ENCODE measurements at places on chromosomes 5 and 9. TPM values are rescaled to one million over a fixed set of nuclear protein-coding genes. Genes with fewer than 3 reads are reported as not detected.

AMBP gene
- total RNA-seq, result not detected

IL4 gene
- total RNA-seq, result not detected

DAP gene
- total RNA-seq, result 231 TPM

GLRA1 gene
- not detected for total RNA-seq

PCA3 gene
- 0.62 TPM for total RNA-seq

INSL4 gene
- total RNA-seq, result not detected

ASPN gene
- not detected for total RNA-seq

PCDHGA2 gene
- total RNA-seq, result 1.6 TPM

LCN1 gene
- not detected for total RNA-seq

ARL14EPL gene
- not detected for total RNA-seq

DRD1 gene
- total RNA-seq, result 0.18 TPM

ZNF367 gene
- total RNA-seq, result 2.2 TPM

C9orf153 gene
- 0.36 TPM for total RNA-seq

GRM6 gene
- not detected for total RNA-seq

Data from endothelial cell (in vitro differentiated cells).